Placental epithelial cell (primary cell): ENCODE measurements at places on chromosomes 4 and X. TPM values are rescaled to one million over a fixed set of nuclear protein-coding genes. Genes with fewer than 3 reads are reported as not detected.

The STOX2 gene
- 2.5 and 3.9 TPM in 2 replicates for total RNA-seq

The PPP1R3F gene
- total RNA-seq: 6.3 and 12.6 TPM in 2 replicates

The TEX13B gene
- total RNA-seq: not detected in 2 replicates

The VSIG4 gene
- not detected in 2 replicates for total RNA-seq

The TRIM75 gene
- not detected in 2 replicates for total RNA-seq

The GSX2 gene
- not detected in 2 replicates for total RNA-seq
